ENCODE measurements at places on chromosomes 1 and 21.

DNA sequence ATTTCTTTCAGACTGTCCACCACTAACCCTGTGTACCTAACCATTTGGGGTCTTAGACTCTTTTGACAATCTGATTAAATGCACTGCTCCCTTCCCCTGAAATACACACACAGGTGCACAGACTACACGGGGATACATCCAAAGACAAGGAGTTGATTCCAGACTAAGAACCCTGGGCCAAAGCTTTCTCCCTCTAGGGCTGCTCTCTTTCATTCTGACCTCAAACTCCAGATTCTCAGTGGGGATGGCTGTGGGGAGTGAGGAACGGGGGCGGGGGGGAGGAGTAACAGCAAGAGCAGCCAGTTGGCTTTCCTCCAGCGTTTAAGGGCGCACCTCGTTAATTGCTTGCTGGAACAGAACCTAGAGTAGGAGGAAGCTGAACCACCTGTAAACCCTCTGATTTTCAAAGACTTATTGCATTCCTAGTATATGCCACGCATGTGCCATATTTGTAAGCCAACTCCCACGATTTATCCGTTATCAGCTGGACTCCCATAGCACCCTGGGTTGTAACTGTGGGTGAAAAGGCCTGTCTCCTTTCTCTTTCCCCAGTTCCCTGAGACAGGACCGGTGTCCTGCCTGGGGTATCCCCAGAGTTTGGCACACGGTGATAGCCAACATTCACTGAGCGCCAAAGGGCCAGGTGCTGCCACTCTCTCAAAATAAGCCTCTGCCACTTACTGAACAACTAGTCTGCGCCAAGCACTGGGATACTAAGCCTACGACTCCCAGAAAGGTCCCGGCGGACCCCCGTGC lies 920 bp downstream of the MTHFR start:
- peak; percentile 15 for DNase-seq

- DNase-seq: no peak
Measured at GRCh38 chr1:206691604-206692003, 6.9 kb downstream of the MAPKAPK2 start.

- DNase-seq: no peak
Measured at GRCh38 chr1:152870831-152871730, 7.0 kb upstream of the SMCP start.

DNA sequence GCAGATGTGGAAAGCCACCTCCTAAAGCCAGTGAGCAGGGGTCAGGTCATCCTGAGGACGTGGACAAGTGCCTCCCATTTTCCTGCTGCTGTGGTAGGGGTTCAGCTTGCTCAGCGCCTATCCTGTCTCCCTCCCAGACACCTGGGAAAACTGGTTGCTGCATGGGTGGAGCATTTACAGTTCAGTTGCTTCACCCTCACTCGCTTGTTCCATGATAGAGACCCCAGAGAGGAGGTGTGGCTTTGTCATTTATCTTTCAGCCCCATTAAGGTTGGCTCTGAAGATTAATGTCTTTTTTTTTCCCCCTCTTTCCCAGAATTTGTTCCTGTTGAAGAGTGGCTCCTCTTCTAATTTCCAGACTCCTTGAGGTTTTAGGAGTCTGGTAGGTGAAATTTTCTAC lies 9.2 kb downstream of the VANGL1 start:
- DNase-seq: no peak

GRCh38 chr1:11648039-11648438 lies 6.2 kb downstream of the FBXO2 start:
- no peak for DNase-seq

DNA sequence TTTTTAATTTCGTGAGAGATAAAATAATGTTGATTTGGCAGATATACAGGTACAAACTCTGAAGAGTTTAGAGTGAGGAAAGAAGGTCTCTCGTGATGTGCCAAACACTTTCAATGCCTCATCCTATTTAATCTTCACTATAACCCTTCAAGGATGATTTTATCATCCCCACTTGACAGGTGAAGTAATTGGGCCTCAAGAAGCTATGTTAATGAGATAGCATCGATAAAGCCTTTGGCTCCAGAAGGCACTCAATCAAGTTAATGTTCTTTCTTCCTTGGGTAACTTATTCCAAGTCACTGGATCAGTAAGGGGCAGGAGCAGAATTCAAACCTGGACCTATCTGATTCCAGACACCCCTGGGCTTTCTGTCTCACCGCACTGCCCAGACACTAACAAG lies 7.2 kb downstream of the LMOD1 start:
- no peak for DNase-seq

DNA sequence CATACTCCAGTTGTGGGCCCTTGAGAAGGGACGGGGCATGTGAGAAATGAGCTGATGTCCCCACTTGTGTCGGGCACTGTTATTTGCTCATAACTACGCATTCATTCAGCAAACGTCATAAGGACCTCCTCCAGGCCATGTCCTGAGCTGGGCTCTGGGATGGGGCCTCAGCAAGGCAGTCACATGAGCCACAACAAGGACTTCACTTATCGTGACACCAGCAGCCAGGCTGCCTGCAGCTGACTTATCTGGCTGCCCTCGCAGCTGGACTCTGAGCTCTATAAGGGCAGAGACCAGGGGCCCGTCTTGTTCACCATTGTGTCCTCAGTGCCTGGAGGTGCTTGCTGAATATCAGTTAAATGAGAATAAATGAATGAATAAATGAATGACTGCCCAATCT lies 37.5 kb upstream of the GRIK3 start:
- no peak for DNase-seq

GRCh38 chr1:196897158-196897828 lies 9.4 kb downstream of the CFHR4 start:
- DNase-seq: no peak

DNA sequence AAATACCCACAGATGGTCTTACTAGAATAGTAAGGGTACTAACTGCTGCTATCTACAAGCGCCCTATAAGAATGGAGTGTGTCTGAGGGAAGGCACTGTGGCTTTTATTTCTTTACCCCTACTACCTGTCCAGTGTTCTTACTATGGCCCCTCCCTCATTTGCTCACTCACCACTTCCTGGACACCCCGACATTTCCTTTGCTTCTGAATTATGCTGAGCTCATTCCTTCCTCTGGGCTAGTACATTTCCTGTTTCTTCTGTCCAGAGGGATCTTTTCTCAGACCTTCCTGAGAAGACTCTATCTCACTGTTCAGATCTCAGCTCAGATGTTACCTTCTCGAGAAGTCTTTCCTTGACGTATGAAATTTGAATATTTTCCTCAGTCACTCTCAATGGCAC lies 192.1 kb upstream of the DAB1 start:
- no peak for DNase-seq

DNA sequence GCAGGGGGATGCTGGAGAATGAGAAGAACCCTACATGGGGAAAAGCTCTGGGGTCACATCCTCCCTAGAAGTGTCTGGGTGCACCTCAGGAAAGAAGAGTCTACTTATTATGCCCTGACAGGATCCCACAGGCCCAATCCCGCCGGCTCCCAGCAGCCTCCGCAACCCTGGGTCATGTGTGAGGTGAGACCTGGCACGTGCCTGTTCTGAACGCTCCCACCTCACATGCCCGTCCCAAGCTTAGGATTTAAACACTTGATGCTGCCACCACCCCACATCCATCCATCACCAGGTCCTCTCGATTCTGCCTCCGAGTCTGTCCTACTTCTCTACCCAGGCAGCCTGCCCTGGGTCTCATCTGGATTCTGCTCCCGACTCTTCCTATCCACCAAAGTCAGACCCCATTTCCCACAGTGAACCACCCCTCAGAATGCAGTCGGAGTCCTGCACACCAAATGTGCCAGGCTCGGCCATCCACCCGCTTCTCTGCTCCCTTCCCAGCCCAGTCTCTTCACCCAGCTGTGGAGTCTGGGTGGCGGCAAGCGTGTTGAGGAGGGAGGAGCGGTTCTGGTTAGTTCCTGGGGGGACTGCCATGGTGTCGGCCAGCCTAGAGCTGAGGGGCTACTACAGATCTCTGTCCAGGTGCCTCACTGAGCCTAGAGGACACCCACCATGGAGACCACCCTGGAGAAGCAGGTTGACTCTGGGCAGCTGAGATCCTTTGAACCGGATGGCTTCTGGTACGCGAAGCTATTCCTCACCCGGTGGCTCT lies 23.9 kb downstream of the SLC2A1 start:
- DNase-seq: no peak

- no peak for DNase-seq
Measured at GRCh38 chr1:236520445-236521005, 3.3 kb upstream of the LGALS8 start.

DNA sequence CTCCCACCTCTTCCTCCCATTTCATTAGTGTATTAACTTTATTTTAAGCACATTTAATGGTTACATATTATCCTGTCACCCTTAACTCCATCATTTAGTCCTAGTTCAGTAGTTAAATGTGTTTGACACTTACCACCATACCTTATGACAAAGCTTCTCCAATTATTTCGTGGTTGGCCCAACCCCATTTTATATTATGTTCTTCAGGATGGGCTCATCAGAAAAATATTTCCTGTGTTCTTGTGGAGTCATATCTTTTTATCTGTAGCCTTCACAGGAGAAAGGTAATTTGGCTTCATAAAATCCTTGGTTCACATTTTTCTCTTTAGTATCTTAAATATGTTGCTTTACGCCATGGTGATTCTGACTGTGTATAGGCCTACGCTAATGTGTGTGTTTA lies 142.3 kb upstream of the COL6A1 start:
- no peak for DNase-seq

GRCh38 chr21:45640888-45641479 lies 2.5 kb upstream of the PCBP3 start:
- DNase-seq: no peak

DNA sequence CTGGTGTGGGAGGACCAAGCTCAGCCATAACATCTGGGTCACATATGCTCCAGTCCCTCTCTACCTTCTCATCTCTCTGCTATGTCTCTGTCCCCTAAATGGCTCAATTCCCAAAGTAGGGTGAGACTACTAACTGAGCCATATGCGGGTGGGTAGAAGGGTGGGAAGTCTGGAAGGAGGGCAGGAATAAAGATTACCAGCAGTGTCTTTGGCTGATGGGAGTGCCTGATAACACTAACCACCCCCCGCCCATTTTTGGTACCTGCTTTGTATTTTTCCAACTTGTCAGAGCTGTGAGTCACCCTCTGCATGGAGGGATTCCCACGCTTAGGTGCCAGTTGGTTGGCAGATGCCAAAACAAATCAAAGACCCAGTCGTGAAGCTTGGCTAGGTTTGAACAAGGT lies 14.9 kb upstream of the SSBP3 start:
- no peak for DNase-seq

- no peak for DNase-seq
Measured at GRCh38 chr1:56399795-56400194, 179.6 kb downstream of the PLPP3 start.

GRCh38 chr1:72442262-72442661 lies 159.9 kb upstream of the NEGR1 start:
- DNase-seq: no peak

- no peak for DNase-seq
Measured at GRCh38 chr1:44549510-44549909, 124.8 kb downstream of the TMEM53 start.

- no peak for DNase-seq
Measured at GRCh38 chr1:43611950-43612349, 38.0 kb upstream of the KDM4A start.

- DNase-seq: no peak
Measured at GRCh38 chr21:41557884-41558283, 49.9 kb upstream of the TMPRSS2 start.

All from stimulated activated CD8-positive, alpha-beta memory T cell treated with anti-CD3 and anti-CD28 coated beads, Interleukin-7, amount 100 ng/mL, for 48 hours (primary cell).